ENCODE measurements at places on chromosomes 13 and 19.

GRCh38 chr13:36445891-36446351, 13.6 kb downstream of the CCNA1 start:
- no peak for DNase-seq

GRCh38 chr13:49412749-49413148, 31.1 kb downstream of the CAB39L start:
- no peak for DNase-seq

DNA sequence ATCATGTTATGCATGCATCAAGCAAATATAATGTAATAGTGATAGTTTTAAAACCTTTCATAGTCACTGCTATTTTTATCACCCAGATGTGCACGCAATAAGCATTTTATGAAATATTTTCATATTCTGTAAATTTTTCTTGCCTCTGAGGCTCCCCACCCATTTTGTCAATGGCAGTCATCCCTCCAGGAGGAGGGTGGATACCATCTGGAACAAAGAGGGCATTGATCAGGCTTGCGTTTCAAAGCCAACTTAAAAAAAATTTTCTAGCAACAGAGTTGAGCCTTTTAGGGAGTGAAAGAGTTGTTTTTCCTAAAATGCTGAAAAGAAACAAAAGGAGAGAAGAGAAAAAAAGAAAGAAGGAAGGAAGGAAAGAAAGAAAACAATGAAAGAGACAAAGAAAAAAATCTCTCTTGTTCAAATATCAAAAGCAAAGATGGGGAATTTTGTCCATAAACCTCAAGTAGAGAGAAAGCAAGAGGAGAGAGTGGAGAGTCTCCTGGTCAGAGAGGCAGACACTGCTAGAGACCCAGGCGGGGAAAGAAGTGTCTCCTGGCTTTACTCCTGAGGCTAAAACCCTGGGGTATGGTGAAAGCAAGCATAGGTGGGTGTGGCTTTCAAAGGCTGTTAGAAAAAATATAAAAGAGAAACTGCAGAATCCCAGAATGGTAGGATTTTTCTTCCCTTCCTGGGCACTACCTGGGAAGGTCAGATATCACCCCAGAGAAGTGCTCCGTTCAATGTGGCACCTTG, 63.6 kb upstream of the KLF12 start:
- DNase-seq: no peak

DNA sequence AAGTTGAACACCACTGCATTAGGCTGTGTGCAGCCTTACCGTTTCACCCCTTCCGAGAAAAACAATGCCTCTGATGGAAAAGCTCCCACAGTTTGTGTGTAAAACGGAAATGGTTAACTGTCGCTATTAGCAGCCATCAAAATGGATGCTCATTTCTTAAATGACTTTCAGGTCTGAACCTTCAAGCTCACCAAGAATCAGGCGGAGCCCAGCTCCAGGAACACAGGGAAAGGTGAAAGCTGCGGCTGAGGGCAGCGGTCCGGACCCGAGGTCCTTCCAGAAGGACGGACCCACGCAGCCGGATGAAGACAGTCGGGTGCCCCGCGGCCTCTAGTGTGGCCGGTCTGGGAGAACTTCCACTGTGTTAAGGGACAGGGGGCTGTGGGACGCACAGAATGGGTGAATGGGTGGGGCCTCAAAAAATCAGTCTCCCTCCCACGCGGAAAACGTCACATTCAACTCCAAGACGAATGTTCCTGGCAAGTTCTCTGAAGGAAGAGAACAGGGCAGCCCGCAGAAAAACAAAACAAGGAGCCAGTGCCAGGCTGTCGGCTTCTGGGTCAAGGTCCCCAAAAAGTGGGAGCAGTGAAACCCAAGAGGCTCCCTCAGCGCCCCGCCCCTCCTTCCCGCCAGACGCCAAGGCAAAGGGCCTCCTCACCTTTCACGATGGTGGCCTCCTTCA, 4.9 kb downstream of the IRS2 start:
- DNase-seq: no peak

- DNase-seq: peak; percentile 92
Measured at GRCh38 chr13:28329395-28330158, 165.4 kb downstream of the FLT1 start.

GRCh38 chr19:37928527-37929286, 21.7 kb downstream of the SIPA1L3 start:
- no peak for DNase-seq

GRCh38 chr13:51620165-51620983, 36.1 kb downstream of the WDFY2 start:
- no peak for DNase-seq

- DNase-seq: no peak
Measured at GRCh38 chr19:10262771-10263170, 8.1 kb upstream of the ICAM1 start.

GRCh38 chr19:10911579-10912363, 16.7 kb downstream of the YIPF2 start:
- no peak for DNase-seq

GRCh38 chr13:99908140-99908803, 63.3 kb downstream of the ZIC5 start:
- DNase-seq: no peak

DNA sequence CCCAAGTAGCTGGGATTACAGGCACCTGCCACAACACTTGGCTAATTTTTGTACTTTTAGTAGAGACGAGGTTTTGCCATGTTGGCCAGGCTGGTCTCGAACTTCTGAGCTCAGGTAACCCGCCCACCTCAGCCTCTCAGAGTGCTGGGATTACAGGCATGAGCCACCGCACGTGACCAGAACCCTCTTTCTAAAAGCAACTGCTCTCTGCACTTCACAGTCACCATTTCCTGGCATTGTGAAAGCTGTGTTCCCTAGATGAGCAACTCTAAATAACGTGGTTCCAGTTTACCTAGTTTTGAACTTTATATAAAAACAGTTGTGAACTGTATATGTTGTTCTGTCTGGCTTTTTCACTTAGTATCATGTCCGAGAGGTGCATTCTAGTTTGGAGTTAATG, 152.9 kb downstream of the SIPA1L3 start:
- no peak for DNase-seq

DNA sequence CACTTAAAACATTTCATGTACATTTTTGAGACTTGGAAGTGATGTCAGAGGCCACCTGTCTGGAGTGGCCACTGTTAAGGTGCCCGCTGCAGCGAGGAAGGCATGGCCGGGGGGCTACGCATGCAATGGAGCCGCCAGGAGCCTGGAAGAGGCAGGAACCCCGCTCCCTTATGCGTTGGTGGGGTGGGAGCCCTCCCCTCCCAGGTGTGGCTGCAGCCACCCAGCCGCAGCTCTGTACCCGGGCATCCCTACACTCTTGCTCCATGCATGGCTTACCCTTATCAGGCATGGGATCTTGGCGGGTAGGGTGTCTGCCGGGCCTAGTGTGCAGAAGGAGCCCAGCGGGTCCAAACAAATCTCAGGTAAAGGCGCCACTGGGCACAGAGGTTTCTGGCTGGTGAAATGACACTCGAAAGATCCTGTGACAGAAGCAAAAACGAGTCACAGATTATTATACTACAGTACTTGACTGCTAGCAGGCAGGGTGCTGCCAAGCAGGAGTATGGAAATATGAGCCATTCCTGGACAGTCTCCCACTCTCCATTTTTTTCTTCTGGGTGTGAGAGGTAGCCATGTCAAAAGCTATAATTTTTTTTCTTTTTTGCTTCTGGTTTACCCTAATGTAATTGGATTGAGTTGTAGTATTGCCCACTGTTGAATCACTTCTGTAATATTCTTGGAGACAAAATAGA, 1606.3 kb upstream of the MIR17HG start:
- DNase-seq: no peak

DNA sequence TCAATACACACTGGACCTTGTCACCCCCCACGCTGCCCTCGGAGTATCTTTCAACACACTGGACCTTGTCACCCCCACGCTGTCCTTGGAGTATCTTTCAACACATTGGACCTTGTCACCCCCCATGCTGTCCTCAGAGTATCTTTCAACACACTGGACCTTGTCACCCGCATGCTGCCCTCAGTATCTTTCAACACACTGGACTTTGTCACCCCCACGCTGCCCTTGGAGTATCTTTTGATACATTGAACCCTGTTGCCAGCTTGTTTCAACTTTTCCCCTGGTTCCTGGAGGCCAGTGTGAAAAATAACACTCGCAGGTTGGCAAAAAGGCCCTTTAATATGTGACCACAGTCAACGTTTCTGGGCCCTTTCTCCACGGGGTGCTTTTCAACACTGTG, 247.8 kb downstream of the TEX29 start:
- DNase-seq: no peak

DNA sequence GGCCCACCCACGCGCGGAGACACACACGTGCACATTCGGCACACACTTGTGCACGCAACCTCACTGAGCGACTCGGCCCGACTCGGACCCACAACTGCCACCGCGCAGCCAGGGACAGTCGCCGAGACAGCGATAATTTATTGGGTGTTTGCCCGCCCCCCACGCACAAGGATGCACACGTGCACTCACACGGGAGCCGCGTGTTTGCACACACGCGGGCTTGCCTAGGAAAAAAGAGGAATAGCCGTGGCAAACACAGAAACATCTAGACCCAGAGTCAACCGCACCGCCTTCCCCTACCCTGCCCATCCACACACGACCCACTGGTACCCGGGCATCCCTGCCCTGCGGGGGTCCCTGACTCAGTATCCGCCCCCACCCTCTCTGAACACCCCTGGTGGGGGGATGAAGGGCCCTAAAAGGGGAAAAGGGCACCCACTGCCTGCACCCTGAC, 1.1 kb upstream of the SSBP4 start:
- no peak for DNase-seq

- peak; percentile 47 for DNase-seq
Measured at GRCh38 chr13:76792731-76793347, 93.4 kb downstream of the KCTD12 start.

DNA sequence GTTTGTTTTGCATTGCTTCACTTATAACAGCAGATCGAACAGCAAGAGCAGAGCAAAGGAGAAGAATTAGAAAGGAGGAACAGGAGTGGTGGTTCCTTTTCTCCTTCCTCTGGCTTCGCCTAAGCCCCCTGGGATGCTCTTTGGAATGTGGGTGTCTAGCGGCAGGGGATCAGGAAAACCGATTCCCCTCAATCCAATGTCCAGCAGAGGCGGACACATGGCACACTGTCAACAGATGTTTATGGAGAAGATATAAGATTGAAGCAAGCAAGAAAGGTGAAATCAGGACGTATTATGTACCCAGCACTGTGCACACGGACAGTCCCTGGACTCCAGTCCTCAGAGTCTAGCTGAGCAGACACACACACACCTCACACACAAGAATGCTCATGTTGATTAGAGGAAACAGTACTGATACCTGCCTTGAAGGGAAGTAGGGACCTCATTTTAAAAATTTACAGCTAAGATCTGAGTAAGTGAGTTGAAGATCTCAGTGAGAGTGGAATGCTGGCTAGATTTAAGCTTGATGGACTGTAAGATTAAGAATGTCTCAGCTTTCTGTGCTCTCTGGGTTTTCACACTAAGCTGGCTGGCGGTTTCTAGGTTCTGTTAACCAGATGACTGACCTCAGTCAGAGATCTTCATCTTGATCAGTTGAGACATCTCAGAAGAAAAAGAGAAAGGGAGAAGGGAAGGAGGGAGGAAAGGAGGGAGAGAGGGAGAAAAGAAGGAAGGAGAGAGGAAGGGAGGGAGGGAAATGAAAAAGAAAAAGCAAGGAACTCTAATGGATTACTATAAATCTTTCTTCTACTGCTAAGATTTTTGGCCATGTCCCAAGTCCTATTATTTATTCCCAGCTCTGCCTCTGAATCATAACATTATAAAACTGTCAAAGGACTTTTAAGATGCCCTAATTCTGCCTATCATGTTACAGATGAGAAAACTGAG, 44.8 kb downstream of the FLT1 start:
- DNase-seq: peak; percentile 36

Measured in GM04504 (cell line).